ENCODE measurements at places on chromosomes 4 and X. TPM values are rescaled to one million over a fixed set of nuclear protein-coding genes. Genes with fewer than 3 reads are reported as not detected.

GRCh38 chr4:182643801-182644682 is 273.1 kb downstream of the DCTD start:
- DNase-seq, result no peak

- DNase-seq, result no peak
These were observed 174.4 kb upstream of the ATP6AP2 start for GRCh38 chrX:40406330-40406859.

DNA sequence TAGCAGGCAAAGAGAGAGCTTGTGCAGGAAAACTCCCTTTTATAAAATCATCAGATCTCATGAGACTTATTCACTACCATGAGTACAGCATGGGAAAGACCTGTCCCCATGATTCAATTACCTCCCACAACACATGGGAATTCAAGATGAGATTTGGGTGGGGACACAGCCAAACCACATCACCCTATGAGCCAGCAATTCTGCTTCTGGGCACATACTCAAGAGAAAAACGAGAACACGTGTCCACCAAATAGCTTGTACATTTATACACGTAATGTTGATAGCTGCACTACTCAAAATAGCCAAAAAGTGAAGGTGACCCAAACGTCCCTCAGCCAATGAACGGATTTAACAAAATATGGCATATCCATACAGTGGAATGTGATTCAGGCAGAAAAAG is 94.5 kb upstream of the DHRSX start:
- no peak for DNase-seq

- DNase-seq, result no peak
These were observed 100.3 kb downstream of the HS3ST1 start for GRCh38 chr4:11328401-11328800.

Gene ZNF630
- total RNA-seq, result 2.6 TPM

- no peak for DNase-seq
These were observed 295.9 kb downstream of the KCNIP4 start for GRCh38 chr4:21652508-21653231.

Gene DUSP9
- 0.49 TPM for total RNA-seq

Gene CCSER1
- total RNA-seq, result 11.2 TPM

- DNase-seq, result no peak
These were observed 599.5 kb downstream of the FSTL5 start for GRCh38 chr4:161564230-161564834.

Data from colonic mucosa (tissue), 4 donors.